Right lobe of liver (tissue), 6 donors: ENCODE measurements at places on chromosomes 1 and 21.

DNA sequence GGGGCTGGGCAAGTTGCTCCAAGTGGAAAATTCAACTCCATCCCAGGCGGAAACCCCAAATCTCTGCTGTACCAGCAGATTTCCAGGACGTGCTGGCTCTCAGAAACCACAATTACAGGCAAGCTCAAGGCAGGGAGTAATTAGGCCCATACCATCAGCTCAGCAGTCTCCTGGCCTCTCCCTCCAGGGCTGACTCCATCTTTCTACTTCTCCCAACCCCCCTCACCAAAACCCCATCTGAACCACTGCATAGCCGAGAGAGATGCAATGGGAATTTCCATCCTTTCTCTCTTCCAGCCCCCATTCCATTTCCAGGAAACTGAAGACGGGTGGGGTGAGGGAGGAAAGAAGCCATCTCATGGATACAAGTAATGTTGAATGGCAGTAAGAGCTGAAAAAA is 41.2 kb downstream of the ARHGEF11 start:
- DNase-seq: no peak

- no peak for DNase-seq
Measured at GRCh38 chr1:240619906-240620621, 8.1 kb upstream of the GREM2 start.

- no peak for DNase-seq
Measured at GRCh38 chr1:110591956-110592355, 14.2 kb downstream of the KCNA2 start.

DNA sequence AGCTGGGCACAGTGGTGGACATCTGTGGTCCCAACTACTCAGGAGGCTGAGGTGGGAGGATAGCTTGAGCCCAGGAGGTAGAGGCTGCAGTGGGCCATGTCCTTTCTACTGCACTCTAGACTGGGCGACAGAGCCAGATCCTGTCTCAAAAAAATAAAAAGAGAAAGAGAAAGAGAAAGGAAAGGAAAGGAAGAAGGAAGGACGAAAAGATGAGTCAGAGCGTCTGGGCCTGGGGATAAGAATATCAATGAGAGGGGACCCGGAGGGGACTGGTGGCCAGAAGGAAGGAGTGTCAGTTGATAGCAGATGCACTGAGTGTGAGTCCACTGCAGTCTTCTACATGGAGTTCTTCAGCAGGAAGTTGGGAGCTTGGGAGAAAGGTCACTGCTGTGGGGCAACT is 75.6 kb downstream of the SYT6 start:
- DNase-seq: no peak

GRCh38 chr1:25209516-25209915 is 22.8 kb downstream of the SYF2 start:
- DNase-seq: no peak

DNA sequence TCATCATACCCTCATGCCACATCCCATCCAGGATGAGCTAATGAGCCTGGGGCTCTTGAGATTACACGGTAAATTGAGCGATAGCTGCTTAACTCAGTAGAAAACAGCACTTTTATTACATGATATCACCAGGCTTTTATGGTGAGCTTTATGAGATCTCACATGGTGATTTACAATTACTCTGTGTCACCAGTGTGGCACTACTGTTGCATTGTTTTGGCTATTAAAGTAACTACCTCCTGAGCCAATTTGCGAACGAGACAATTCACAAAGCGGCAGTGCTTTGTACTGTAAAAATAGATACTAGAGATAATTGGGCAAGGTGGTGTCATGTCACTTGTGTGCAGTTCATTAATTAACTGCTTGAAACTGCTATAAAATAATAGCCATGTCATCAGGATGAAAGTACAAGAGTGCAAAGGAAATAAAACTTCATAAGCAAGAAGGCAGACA is 767.7 kb upstream of the ADGRL2 start:
- DNase-seq: no peak

GRCh38 chr1:12100071-12100470 is 37.0 kb downstream of the TNFRSF8 start:
- no peak for DNase-seq

DNA sequence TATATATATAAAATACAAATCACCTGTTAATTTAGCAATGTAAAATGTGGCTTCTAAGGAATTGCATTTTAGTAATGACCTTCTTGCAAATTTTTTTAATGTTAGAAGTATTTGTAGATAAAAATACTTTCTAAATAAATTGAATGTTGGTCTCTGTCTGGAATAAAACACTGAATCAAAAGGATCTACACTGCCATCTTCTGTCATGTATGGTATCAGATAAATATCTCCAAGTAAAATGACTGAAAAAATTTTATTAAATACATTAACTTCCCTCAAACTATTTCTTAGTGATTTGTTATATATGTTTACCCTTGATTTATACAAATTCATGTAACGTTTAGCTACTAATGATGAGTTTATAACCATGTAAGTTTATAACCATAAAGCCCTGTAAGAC is 2029.3 kb downstream of the MRPL39 start:
- DNase-seq: no peak

- no peak for DNase-seq
Measured at GRCh38 chr1:195064358-195064757, 1543.9 kb downstream of the KCNT2 start.

DNA sequence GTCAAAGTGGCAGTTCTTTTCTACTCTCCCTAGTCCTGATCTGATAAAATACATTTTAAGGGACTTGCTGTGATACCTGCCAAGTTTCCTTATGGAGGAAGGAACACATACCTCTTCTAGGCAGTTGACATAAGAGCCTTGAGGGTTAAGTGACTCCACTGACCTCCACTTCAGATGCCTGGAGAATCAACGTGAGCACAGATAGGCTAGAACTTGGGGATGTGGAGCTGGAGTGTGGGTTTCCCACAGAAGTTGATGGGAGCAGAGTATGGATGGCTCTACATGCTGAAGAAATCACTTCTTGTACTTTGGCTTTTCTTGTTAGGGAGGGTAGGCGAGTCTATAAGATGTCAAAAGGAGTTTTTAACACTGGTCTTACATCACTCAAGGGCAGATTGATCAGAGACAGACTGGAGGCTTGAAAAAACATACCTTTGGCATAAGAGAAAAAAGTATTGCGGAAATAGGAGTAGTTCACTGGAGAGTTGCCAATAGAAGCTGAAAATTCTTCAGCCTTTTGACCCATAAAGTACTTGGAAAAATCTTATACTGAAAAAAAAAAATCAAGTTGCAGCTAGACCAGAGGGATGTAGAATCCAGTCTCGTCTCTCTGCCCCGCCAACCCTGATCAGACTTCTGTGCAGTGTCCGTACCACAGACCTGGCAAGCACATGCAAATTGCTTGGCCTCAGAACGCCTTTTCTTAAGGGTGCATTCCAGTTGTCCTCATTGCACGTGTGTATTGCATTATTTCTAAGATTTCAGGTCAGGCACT is 5.5 kb downstream of the RHOU start:
- no peak for DNase-seq

GRCh38 chr1:24142546-24143534 is at the start of gene IL22RA1:
Gene IL22RA1 (minus strand): TSS chr1:24143140. CDS start chr1:24143082, 58 bp downstream.
- DNase-seq: peak; percentile 83

DNA sequence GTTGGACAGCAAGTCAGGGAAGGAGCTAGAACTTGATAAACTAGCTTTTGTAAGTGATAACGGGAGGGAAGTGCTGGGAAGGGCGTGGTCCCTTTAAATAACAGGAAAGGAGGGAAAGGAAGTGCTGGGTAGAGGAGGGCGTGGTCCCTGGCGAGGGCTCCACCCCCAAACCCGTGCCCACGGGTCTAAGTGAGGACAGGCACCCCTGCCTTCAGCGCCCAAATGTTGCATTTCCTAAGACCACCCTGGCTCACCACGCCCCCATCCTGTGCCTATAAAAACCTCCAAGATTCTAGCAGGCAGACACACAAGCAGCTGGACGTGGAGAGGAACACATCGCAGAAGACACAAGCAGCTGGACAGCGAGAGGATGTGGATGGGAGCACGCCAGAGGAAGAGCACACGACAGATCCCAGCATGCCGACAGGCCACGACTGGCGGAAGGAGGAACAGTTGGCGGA is 58.5 kb downstream of the PALMD start:
- no peak for DNase-seq

DNA sequence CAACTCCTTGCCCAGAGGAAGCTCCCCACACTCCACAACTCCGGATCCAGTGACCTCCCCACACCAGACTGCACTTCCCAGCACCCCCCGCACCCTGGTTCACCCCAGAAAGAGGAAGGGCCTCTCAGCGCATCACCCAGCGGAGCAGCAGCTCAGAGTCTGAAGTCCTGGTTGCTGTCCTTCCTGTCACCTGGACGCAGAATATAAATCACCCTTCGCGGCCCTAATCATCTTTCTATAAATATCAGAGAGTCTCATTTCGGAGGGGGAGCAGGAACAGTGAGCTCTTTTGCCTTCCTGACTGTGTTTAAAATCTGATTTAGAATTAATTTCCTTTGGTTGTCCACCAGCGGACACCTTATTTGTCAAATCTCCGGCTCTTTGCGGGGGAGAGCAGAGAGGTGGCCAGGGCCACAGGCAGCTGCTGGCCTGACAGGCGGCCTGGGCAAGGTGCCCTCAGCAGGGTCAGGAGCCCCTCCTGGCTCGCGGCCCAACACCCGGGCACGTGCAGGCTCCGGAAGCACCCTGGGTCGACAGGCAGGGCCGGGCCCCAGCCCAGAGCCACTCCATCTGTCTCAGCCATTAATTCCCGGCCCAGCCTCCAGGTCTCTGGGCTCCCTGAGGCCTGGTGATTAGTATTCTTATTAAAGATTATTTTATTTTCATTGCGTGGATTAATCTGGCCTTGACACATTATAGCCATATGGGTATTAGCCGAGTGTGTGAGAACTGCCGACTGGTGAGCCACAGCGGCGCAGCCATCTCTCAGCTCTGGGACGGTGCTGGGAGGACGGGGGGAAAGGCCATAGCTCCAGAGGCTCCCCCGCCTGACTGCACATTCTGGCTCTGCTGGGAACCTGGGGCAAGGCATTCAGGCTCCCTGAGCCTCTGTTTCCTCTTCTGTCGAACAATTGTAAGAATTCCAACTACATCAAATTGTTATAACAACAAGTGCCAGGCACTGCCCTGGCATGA is 19.7 kb downstream of the EPHA8 start:
- no peak for DNase-seq

GRCh38 chr21:38133240-38133639 is 123.6 kb upstream of the KCNJ15 start:
- DNase-seq: no peak

- no peak for DNase-seq
Measured at GRCh38 chr21:45080232-45080631, 5.9 kb downstream of the ADARB1 start.

- DNase-seq: no peak
Measured at GRCh38 chr1:201983380-201983805, 945 bp downstream of the RNPEP start.

DNA sequence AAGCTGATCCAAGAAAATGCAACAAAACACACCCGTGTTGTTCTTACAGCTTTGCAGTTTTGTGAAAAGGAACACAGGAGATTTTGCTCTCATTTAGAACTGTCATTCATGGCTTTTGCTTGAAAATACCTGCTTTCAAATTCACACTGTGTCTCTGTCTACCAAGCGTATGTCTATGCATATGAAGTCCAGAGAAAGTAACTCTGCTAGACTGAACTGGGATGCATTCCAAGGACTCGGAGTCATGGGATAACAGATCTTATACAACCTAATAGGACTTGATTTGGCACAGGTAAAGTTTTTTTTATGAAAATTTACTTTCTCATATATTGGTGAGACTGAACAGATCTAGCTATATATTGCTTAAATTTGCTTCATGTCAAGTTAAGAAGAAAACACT is 102.4 kb downstream of the PTGER3 start:
- DNase-seq: no peak

DNA sequence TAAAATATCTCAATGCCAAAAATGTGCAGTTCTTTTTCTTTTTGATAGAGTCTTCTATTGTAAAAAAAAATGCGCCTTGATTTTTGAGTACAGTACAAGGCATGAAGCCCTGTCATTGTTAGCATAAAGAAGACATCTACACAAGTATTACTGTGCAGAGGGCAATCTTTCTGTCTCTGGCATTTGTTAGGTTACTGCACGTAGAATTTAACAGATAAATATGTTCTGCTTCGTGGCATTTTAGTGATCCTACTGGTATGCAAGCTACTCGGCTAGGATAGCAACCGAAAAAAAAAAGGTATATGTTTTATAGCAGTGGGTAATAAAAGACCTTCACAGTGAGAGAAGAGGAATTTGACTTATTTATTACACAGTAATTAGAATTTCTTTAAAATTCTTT is 492.9 kb upstream of the ADGRL2 start:
- no peak for DNase-seq
